ENCODE measurements at places on chromosomes 3 and 15.

- DNase-seq: no peak
Measured at GRCh38 chr15:74573987-74574386, 33.0 kb downstream of the ARID3B start.

- no peak for DNase-seq
Measured at GRCh38 chr3:157094751-157095480, 65.0 kb downstream of the CCNL1 start.

GRCh38 chr15:52006702-52007340 is 12.2 kb upstream of the MAPK6 start:
- DNase-seq: no peak

- DNase-seq: no peak
Measured at GRCh38 chr3:72115307-72115706, 330.4 kb upstream of the PROK2 start.

DNA sequence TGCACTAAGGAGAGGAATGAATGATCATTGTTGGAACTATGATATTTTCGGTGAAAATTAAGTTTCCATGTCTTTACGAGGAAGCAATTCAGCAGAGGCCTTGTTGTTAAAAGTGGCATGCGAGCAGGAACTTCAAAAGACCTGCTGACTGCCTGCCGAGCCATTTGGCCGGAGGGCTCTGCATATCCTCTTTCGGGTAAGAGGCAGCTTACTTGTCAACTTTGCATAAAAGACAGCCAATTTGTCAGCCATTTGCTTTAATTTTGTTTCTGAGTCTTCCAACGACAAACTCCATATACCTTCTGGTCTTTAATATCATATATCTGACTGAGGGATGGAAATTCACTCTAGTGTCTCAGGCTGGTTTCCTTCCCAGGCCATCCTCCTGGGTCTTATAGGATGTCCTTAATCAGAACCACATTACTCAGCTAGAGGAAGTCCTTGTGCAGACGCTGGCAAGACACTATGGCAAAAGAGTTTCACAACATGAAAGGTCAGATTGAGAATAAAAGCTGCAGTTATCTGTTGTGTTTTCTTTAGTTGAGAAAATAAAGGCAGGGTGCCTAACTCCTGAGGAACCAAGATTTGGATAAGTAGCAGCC is 128.7 kb upstream of the WNT5A start:
- no peak for DNase-seq

GRCh38 chr3:123559040-123559861 is 25.6 kb downstream of the HACD2 start:
- no peak for DNase-seq

- DNase-seq: no peak
Measured at GRCh38 chr3:124619887-124620599, 110.2 kb upstream of the UMPS start.

GRCh38 chr15:95205077-95205476 is 973.7 kb downstream of the MCTP2 start:
- DNase-seq: no peak

GRCh38 chr15:99212406-99212805 is 37.0 kb downstream of the TTC23 start:
- DNase-seq: no peak

Measured in stimulated activated CD8-positive, alpha-beta memory T cell treated with anti-CD3 and anti-CD28 coated beads, Interleukin-15, amount 100 ng/mL, for 4 hours (primary cell).